ENCODE measurements at places on chromosomes 5 and 9.

DNA sequence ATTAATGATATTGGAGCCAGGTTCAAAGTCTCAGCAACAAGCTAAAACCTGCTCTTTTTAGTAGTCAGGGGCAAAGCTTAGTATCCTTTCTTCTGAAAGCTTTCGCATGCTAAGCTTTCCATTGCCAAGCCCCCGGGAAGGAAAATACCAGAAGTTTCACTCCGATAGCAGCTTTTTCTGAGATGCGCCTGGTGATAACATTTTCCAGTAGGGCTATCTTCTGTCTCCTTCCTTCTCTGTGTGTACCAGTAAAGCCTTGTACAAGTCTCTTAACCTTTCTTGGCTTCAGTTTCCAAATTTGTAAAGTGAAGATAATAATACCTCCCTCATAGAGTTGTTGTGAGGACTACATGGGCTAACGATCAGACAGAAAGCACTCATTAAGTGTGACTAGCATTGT lies 36.7 kb downstream of the DOCK8 start:
- no peak for DNase-seq

- no peak for DNase-seq
Measured at GRCh38 chr5:60102961-60103693, 209.6 kb upstream of the PDE4D start.

DNA sequence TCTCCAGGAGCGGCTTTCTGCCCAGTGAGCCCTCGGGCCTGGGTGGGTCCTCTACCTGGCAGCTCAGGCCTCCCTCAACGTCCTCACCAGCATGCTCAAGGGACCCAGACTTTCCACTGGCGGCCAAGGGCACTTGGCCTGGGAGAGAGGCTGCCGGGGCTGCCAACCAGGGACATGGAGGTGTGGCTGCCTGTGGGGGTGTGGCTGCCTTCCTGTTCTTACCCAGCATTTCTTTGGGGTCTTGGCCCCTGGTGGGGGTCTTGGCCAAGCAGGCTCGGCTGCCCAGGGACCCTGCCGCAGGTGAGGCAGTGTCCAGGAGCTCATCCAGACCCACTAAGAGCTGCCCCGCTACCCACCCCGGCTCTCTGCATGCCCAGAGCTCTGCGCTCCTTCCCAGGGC lies 7.2 kb upstream of the QSOX2 start:
- DNase-seq = no peak

- DNase-seq = no peak
Measured at GRCh38 chr5:62266573-62266972, 39.4 kb upstream of the KIF2A start.

Data from SW 1271 (cell line).